ENCODE measurements at places on chromosomes 5 and 9. TPM values are rescaled to one million over a fixed set of nuclear protein-coding genes. Genes with fewer than 3 reads are reported as not detected.

CSF1R gene
- 1.6 TPM for total RNA-seq

DNA sequence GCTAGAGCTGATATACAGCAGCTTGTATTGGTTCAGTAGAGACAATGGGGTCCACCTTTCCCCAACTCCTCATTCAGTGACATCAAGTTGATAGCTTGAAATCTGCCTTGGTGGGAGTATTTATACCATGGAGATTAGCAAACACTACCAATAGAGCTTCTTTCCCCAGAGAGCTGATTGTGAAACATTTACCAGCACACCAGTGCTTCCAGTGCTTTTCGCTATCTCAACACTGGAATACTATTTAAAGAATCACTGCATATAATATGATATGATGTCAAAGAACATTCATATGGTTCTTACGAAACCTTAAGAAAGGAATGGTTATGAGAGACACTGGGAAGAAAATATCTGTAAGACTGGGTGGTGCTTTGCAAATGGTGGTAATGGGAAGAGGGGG lies 21.8 kb upstream of the RNF145 start:
- H3K27ac ChIP-seq, result peak overlapping the region; percentile 5
- peak; percentile 71 for DNase-seq
- H3K27me3 ChIP-seq, result no peaks in the 10 kb centered on the region
- H3K4me3 ChIP-seq, result no peak overlapping the region
- peaks cover 44% of the 10 kb centered on the region for H3K4me1 ChIP-seq

DNA sequence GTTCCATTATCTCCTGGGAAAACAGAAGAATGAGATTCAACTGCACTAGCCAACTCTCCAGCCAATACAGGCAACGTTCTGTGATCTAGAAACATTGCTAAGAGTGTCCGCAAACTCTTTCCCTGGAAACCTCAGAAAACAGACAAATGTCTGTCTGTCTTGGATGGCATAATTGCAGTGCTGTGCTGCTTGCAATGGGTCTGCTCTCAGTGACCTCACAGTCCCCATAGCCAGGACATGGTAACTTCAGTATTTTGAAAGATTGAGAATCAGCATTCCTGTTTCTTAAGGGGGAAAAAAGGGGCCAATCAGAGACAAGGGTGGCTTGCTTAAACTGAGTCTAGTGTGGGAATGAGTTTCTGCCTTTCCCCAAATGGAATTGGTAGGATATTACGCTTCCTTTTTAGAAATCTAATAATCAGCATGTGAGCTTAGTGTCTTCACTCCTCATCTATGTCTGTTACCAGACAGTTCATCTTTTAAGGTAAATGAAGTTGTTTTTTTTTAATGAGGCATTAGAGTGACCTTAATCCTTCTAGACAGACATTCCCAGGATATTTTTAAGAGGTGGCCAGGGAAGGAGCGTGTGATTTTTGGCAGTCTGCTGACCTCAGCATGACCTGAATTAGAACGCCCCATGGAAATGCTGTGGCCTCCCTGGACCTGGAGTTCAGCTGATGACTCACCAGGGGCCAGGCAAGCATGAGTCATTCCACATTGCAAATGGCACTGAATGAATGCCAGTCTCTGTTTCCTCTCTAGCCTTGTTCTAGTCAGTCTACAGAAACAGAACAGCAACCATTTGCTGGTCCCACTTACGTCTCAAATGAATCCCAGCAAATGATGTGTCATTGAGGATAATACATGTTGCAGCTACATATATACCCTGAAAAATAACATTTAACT lies 210.2 kb upstream of the ACTBL2 start:
- no peaks in the 10 kb centered on the region for H3K27me3 ChIP-seq
- peaks cover 22% of the 10 kb centered on the region for H3K4me1 ChIP-seq
- H3K36me3 ChIP-seq, result no peaks in the 10 kb centered on the region
- H3K4me3 ChIP-seq, result peak overlapping the region; percentile 68
- peak overlapping the region; percentile 58 for H3K27ac ChIP-seq

GRCh38 chr9:16436545-16436944 lies 433.9 kb downstream of the BNC2 start:
- no peak overlapping the region for H3K4me3 ChIP-seq
- DNase-seq, result no peak
- no peak overlapping the region for H3K27ac ChIP-seq
- no peaks in the 10 kb centered on the region for H3K4me1 ChIP-seq

- no peaks in the 10 kb centered on the region for H3K36me3 ChIP-seq
- no peak overlapping the region for H3K27ac ChIP-seq
- no peak overlapping the region for H3K4me3 ChIP-seq
- H3K4me1 ChIP-seq, result no peaks in the 10 kb centered on the region
Observed at GRCh38 chr9:105993116-105993854, 298.9 kb downstream of the TMEM38B start.

- no peaks in the 10 kb centered on the region for H3K27me3 ChIP-seq
- no peak overlapping the region for H3K27ac ChIP-seq
- H3K4me3 ChIP-seq, result no peak overlapping the region
- H3K36me3 ChIP-seq, result peaks cover 20% of the 10 kb centered on the region
- no peaks in the 10 kb centered on the region for H3K4me1 ChIP-seq
Observed at GRCh38 chr5:124678468-124678867, 68.0 kb downstream of the ZNF608 start.

DNA sequence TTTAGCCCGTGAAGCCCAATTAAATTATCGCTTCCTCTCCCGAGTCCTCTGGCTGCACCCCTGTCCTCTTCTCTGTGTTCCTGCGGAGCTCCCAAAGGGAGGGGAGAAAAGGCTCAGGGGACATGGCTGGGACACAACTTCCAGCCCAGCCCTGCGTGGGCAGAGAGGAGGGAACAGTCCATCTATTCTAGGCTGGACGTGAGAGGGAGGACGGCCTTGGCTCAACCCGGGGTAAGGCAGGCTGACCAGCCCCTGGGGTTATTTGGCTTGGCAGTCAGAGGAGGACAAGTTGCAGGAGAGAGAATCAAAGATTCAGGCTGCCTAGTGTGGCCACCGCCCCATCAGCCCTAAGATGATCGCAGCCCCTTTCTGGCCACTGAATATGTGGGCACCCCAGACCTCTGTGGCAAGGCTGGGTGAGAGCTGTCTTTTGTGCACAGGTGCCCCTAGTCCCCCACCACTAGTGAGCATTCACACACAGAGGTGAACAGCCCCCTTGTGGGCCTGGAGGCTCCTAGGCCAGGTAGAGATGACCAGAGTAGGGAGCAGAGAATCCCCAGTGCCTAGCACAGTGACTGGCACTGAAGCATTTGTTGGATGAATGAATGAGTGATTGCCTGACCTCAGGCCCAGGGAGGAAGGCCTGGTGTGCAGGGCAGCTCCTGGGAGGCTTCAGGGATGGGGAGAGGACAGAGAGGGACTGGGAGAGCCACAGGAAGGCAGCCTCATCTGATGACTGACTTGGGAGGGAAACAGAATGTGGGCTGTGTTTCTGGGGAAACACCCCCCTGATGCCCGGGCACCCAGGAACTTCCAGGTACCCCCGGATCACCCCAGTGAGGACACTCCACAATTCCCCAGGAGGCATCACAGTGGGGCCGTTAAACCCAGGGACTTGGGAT lies 133.9 kb downstream of the C9orf50 start:
- H3K36me3 ChIP-seq, result no peaks in the 10 kb centered on the region
- H3K4me3 ChIP-seq, result peak overlapping the region; percentile 32
- peak; percentile 91 for DNase-seq
- peak overlapping the region; percentile 93 for H3K27ac ChIP-seq

- H3K27me3 ChIP-seq, result no peaks in the 10 kb centered on the region
- H3K36me3 ChIP-seq, result peaks cover 6% of the 10 kb centered on the region
- H3K4me3 ChIP-seq, result no peak overlapping the region
- no peak for DNase-seq
Observed at GRCh38 chr5:150340614-150341255, 16.8 kb upstream of the TCOF1 start.

DNA sequence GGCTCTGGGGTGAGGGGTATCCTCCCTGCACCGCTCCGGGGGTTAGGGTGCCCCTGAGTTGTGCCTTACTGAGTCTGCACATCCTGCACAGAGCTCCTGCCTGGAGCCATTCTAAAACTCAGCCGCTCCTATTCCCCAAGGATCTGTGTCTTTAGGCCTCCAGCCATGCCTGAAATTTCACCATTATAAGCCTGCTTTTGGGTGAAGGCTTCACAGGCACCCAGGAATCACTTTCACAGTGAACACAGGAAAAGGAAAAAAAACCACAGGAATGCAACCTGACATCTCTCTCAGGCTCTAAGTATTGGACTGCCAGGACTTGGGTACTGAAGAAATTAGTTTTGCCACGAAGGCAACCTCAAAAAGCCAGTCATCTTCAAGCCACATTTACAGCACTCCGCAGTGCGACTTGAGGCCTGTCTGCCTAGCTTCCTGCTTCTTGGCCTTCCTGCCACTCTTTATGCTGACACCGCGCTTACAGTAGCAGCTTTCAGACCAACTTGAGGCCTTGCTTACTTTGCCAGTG lies 30.9 kb downstream of the GALNT10 start:
- H3K27me3 ChIP-seq, result no peaks in the 10 kb centered on the region
- H3K4me3 ChIP-seq, result no peak overlapping the region
- DNase-seq, result peak; percentile 83
- H3K27ac ChIP-seq, result peak overlapping the region; percentile 88
- peaks cover 36% of the 10 kb centered on the region for H3K4me1 ChIP-seq
- H3K36me3 ChIP-seq, result peaks cover 7% of the 10 kb centered on the region

DNA sequence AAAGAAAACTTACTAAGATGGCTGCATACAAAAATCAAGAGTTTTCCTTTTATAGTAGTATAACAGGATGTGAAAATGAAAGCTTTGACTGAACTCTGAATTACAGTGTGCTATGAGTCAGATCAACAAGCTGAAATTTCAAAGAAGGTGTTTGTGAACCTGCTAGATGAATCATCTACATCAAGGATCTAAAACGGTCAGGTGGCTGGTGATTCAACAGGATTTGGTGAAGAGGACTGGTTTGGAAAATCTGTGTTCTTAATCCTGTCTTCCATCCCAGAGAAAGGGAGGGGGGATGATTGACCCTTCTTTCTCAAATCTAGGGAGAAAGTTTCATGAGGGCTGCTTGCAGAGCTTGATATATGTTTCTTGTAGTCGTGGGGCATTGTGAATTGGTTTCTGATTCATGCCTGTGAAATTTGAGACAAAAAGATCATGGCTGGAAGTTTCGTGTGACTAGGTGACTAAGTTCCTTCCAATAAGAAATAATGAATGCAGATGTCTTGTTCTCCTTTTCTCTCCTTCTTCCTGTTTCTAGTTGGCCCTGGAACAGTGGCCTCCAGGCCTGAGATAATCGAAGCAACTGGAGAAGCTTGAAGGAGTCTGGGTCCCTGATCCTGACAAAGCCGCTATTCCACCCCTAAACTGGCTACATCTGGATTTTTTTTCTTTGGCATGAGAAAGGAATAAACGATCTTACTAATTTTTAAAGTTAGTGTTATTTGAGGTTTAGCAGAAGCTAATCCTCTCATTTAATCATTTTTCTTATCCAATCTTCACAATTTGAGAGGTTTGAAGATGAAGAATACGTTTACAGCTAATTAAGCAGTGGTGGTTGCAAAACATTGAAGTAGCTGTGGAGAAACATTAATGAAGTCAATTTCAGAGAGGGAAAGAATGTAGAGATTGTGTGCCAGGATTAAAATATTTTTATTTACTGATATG lies 67.2 kb downstream of the MRPS30 start:
- H3K4me3 ChIP-seq, result peak overlapping the region; percentile 59
- peak; percentile 90 for DNase-seq
- H3K4me1 ChIP-seq, result peaks cover 7% of the 10 kb centered on the region
- H3K27me3 ChIP-seq, result no peaks in the 10 kb centered on the region

- no peak overlapping the region for H3K27ac ChIP-seq
- DNase-seq, result peak; percentile 73
- H3K27me3 ChIP-seq, result no peaks in the 10 kb centered on the region
- H3K36me3 ChIP-seq, result peaks cover 53% of the 10 kb centered on the region
Observed at GRCh38 chr9:130453487-130453886, 8.7 kb downstream of the ASS1 start.

FRMPD1 gene
- total RNA-seq, result not detected

GRCh38 chr9:9499546-9499945 lies 1113.3 kb downstream of the PTPRD start:
- no peaks in the 10 kb centered on the region for H3K27me3 ChIP-seq
- H3K27ac ChIP-seq, result no peak overlapping the region
- no peaks in the 10 kb centered on the region for H3K36me3 ChIP-seq

Data from MCF 10A (cell line).